ENCODE measurements at places on chromosomes 16 and 17.

GRCh38 chr16:89436366-89436765 lies 54.0 kb downstream of the ANKRD11 start:
- DNase-seq, result no peak

- DNase-seq, result no peak
Measured at GRCh38 chr17:57599271-57600045, 145.6 kb downstream of the CCDC182 start.

- DNase-seq, result peak; percentile 64
Measured at GRCh38 chr17:38735161-38735997, 5.2 kb downstream of the CISD3 start.

DNA sequence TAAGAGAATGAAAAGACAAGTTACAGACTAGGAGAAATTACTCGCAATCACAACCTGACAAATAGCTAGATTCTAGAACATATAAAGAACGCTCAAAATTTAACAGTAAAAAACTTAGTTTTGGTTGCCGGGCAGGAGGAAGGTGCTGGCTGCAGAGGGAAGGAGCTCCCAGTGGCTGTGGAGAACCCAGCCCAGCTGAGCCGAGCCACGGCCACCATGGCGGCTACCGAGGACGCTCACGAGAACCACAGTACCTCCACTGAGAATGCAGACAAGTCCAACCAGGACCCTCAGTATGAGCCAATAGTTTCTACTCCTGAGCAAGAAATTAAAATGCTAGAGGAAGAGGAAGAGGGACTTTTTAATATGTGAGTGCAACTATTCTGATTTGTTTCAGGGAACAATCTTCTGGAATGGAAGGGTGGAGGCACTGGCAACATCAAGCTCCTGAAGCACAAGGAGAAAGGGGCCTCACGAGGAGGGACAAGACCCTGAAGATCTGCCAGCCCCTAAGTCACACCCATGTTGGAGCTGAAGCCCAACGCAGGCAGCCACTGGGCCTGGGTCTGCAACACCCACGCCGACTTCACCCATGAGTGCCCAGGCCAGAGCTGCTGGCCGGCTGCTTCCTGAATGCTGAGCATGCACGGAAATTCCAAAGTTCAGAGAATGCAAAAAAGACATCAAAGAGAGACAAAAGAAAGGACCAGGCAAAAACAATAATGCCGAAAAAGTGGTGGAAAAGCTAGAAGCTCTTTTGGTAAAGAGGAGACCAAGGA lies 55.0 kb downstream of the DNAH17 start:
- no peak for DNase-seq

- no peak for DNase-seq
Measured at GRCh38 chr17:14545156-14545906, 244.4 kb downstream of the HS3ST3B1 start.

DNA sequence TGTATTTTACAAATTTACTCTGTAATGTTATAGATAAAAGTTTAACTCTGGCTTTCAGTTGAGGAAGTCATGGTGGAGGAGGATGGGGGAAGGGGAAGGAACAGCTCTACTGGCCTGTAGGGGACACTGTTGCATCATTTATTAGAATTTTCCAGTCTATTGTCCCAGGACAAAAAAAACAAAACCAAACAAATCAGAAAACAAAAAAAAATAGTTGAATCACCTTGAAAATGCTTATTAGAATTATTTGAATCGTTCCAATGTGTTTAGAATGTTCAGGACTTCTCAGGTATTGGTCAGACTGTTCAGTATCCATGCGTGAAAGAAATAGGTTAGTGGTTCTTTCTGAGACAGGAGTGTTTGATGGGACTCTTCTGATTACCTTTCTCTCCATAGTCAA lies 242.0 kb downstream of the FTO start:
- no peak for DNase-seq

- DNase-seq, result no peak
Measured at GRCh38 chr17:27596566-27597187, 34.3 kb upstream of the LGALS9 start.

- DNase-seq, result no peak
Measured at GRCh38 chr16:28882551-28883160, 4.4 kb downstream of the ATP2A1 start.

GRCh38 chr17:44293509-44294226 lies 14.7 kb upstream of the RUNDC3A start:
- no peak for DNase-seq

DNA sequence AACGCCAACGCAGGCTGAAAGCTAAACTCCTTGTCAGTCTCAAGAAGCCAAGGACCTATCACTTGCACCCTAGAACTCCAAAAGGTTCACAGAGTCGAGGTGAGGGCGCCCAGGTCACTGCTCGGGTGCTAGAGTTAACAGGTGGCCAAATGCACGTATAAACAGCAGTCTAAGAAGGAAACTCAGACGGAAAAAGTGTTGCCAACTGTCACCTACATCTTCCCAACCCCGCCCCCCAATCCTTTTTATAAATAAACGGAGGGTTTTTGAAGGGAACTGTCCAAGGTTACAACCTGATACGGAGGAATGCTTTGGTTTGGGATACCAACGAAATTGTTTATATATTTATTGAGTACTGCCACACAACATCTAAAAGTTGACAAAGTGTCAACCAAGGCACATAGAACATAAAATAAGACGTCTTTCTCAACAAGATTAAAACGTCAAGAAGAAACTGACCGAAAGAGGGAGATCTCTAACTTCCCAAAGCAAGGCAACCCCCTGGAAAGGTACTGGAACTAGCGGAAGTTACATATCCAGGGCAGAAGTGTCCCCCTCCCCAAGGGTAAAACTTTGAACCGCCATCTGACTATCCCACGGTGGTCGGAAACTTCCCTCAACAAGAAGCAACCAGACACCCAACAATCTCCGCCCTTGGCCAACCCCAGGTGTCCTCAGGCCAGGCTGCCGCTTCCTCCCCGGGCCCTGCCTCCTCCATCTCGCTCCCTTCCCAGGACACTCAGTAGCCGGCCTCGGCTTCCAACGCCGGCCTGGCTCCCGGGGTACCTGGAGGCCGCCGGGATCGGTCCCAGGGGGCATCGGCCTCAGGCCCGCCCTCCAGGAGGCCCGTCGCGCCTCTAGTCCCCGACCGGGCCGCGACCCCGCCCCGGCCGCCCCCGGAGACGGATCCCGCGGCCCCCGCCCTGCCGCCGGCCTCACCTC lies 982 bp downstream of the SPAG9 start:
- peak; percentile 17 for DNase-seq

GRCh38 chr16:89829630-89830437 lies 1.6 kb downstream of the SPIRE2 start:
- DNase-seq, result no peak

All from stimulated activated CD8-positive, alpha-beta memory T cell treated with anti-CD3 and anti-CD28 coated beads, Interleukin-12 subunit alpha, Interleukin-12 subunit beta, amount 100 ng/mL, for 4 hours (primary cell).